ENCODE measurements at places on chromosomes 5 and 9.

DNA sequence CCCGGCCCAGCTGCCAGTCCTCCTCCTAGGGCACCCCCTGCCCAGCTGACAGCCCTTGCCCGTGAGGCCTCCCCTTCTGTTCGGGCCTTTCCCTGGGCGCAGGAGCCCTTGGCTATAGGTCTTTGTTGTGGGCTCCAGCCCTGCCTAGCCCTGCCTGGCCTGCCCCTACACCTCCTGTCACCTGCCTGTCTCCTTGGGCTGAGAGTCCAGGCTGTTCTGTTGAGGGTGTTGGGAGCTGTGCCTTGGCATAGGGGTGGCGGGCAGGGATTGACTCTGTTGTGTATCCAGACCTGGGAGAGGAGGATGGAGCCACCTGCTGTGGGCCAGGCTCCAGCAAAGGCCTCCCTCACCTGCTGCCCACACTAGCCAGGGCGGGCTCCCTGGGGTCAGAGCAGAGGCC lies 11.6 kb downstream of the FCN2 start:
- no peak for DNase-seq

- no peak for DNase-seq
Measured at GRCh38 chr5:169850409-169850808, 129.9 kb downstream of the INSYN2B start.

DNA sequence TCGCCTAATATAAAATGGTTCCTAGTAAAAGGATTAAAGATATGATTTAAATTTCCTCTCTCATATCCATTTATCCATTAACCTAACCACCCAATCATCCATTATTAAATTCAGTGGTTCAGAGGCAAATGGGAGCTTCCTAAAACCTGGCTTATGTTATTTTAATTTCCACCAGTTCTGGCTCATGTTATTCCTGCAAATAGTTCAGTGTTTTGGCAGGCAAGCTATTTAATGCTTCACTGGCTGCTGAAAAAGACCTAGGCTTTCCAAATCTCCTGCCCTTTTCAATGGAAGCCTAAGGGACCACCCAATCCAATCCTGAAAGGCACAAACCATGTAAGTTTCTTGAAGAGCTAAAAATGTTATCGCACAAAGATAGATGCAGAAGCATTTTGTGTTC lies 52.3 kb downstream of the POC5 start:
- DNase-seq: no peak

GRCh38 chr5:1760231-1760630 lies 39.4 kb downstream of the MRPL36 start:
- DNase-seq: no peak

Data from cerebellar cortex (tissue), 1 donor.